ENCODE measurements at places on chromosomes 12 and 14.

DNA sequence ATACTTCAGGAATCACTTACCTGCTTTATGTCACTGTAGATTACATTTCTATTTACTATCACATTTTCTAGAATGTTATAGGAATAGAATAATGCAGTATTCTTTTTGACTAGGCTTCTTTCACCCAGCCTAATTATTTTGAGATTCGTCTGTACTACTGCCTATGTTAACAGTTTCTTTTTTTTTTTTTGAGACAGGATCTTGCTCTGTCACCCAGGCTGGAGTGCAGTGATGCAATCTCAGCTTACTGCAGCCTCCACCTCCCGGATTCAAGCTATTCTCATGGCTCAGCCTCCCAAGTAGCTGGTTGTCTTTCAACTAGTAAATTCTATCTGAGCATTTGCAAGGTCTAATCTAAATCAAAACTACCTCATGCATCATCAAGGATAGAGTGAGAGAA lies 6.4 kb downstream of the OR6C6 start:
- DNase-seq = no peak

DNA sequence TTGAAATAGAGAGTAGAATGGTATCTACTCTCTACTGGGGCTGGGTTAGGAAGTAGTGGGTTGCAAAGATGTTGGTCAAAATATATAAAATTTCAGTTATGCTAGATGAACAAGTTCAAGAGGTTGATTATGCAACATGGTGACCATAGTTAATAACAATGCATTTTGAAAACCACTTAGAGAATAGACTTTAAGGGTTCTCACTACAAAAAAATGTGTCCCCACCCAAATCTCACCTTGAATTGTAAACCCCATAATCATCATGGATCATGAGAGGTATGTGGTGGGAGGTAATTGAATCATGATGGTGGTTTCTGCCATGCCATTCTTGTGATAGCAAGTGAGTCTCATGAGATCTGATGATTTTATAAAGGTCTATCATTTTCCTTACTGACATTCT lies 94.0 kb downstream of the C12orf50 start:
- DNase-seq = no peak

- DNase-seq = no peak
Observed at GRCh38 chr12:48164451-48164850, 7.1 kb upstream of the ASB8 start.

DNA sequence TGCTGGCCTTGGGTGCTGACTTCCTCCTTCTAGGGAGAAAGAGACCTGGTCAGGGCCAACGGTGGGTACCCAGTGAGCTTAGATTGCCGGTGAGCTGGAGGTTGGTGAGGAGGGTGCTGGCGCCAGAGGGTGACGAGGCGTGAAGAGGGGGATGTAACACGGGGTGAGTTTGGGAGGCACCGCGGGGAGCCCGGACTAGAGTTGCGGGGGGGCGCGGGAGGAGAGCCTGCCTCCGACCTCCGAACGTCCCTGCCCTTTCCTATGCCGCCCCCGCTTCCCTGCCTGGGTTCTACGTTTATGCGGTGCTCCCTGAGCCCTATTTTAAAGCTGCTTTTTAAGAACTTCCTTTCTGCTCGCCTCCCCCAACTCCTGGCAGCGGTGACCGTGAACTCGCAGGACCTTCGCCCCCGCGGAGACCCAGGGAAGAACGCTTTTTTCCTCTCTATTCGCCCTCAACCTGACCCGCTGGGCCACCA lies 18.6 kb downstream of the OR6S1 start:
- no peak for DNase-seq

GRCh38 chr14:44940944-44941343 lies 20.8 kb downstream of the KLHL28 start:
- no peak for DNase-seq

DNA sequence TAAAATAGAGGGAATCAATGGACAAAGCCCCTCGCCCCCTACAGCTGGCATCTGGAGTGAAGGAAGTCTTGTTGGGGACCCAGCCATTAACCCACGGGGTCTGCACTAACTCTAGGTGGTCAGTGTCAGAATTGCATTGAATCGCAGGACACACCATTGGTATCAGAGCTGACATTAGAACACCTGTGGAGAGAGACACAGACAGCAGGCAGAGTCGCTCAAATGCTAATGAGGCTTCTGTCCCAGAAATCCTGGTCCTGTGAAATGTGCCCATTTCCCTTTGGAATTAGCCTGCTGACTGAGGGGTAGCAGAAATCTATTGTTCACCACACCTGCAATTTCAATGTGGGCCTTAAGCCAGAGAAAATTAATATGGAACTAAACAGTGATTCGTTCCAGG lies 33.0 kb downstream of the TMEM132D start:
- DNase-seq = no peak

DNA sequence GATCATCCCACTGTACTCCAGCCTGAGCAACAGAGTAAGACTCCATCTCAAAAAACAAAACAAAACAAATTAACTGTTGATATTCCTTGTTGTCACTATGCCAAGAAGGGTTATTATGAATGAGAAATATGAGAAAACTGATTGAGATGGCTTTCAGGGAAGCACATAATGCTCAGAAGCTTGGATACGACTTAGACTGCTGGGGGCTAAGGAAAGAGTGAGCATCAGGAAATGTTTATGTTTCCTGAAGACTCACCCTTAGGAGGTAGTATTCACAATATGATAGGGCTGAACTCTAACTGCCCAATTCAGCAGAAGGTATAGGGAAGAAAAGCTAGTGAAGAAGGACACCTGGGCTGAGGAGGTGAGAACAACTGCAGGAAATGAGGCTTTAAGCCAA lies 6.3 kb downstream of the STYK1 start:
- no peak for DNase-seq

GRCh38 chr12:131536337-131536736 lies 174.6 kb upstream of the SFSWAP start:
- DNase-seq = no peak

GRCh38 chr12:109873653-109874052 lies 6.7 kb downstream of the GLTP start:
- DNase-seq = no peak

DNA sequence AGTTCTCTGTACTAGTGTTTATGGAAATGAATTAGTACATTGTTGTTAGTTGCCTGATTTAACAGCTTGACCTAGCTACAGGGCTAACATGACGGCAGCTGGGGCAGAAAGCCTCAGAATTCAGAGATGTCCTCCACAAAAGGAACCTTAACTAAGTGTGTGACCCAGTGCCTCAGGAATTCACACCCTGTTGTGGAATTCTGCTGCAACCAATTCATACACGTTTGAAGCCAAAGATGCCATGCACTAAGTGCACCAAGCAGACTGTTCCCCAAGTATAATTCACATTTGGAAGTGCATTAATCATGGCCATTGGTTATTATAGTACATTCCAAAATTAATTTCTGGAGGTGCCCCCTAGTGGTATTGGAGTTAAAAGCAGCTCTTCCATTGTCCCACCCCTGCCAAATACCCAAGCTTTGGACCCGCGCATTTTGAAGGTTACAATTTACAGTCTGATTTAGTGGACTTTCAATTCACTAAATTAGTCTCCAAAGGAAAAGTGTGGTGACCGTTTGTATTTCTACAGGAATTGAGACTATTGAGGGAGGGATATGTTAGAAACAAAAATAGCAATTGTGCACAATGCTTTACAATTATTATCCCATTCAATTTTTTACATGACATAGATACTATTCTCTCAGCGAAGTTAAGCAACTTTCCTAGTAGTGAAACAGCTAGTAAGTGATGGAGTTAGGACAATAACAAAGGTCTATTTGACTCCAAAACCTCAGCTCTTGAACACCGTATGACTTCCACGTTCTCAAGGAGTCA lies 85.9 kb downstream of the PAX9 start:
- peak; percentile 44 for DNase-seq

GRCh38 chr14:56798447-56799342 lies 11.6 kb downstream of the OTX2 start:
- DNase-seq = no peak

Measured in NCI-H1417 (cell line).